B cell (primary cell): ENCODE measurements at places on chromosomes 5 and 9. TPM values are rescaled to one million over a fixed set of nuclear protein-coding genes. Genes with fewer than 3 reads are reported as not detected.

FAM151B gene
- 1.1 TPM in 1 of 2 replicates, not detected in the other for total RNA-seq

C9orf50 gene
- total RNA-seq = not detected in 2 replicates

PRDM9 gene
- not detected in 2 replicates for total RNA-seq

CNTFR gene
- not detected in 2 replicates for total RNA-seq

GFM2 gene
- 22.6 and 28.5 TPM in 2 replicates for total RNA-seq

ANKRD33B gene
- total RNA-seq = 23.4 and 24.8 TPM in 2 replicates

NR5A1 gene
- total RNA-seq = not detected in 2 replicates

TRPM6 gene
- not detected in 2 replicates for total RNA-seq

GNA14 gene
- total RNA-seq = not detected in 2 replicates

KIF2A gene
- 51.7 and 59.0 TPM in 2 replicates for total RNA-seq

OTULINL gene
- total RNA-seq = 0.80 and 0.81 TPM in 2 replicates

IL17B gene
- not detected in 2 replicates for total RNA-seq

SLCO4C1 gene
- 0.17 and 0.42 TPM in 2 replicates for total RNA-seq

DNA sequence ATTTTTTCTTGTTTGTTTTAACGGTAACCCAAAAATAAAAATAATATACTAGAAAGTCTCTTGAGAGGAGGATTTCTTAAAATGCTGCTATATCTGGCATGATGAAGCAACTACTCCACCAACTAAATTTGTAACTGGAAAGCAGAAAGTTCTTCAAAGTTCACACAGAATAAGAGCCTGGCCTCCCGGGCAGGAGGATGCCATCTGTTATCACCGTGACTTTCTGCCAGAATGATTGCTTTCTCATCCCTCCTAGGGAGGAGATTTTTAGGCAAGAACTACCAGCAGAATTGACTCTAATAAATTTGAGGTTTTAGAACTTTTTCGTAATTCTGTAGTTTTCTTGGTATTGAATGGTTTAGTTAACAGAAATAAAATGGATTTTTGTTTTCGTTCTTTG, 464.6 kb upstream of the ACTBL2 start:
- DNase-seq = no peak

DNA sequence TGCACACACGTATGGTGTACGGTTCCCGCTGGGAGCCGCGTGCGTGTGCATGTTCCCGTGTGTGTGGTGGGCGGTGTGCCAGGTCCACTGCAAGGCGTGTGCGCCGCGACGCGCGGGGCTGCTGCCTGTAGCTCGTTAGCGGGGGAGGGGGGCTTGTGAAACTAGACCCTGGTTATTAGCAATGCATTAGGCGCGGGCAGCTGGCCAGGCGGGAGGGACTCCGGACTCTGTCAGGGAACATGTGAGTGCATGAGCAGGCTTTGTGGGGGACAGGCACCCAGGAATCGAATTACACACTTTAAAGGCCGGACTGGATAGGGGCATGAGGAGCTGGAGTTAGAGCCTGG, 32.2 kb upstream of the ENHO start:
- DNase-seq = no peak

- DNase-seq = no peak
Measured at GRCh38 chr9:94785215-94786169, 59.0 kb downstream of the AOPEP start.

GRCh38 chr9:125346080-125346732, 84.6 kb downstream of the GAPVD1 start:
- DNase-seq = no peak

- DNase-seq = no peak
Measured at GRCh38 chr5:173062141-173062540, 6.0 kb downstream of the CREBRF start.

GRCh38 chr5:63774939-63775338, 187.3 kb downstream of the HTR1A start:
- DNase-seq = no peak

DNA sequence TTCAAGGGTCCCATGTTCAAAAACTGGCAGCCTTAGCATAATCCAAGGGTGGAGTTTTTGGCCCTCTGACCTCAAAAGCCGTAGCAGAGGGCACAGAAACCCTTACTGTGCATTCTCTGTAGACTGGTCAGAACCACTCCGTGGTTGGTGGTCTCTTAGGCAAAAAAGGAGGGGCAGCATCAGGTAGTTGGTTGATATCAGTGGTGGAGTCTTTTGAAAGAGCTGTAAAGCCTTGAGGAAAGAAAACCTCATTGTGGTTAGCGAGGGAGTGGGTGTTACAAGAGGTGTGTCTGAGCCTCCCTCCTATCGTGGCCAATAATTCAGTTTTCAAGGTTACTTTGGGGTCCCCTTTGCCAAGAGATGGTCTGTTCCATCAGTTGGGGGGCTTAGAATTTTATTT, 40.9 kb downstream of the ARHGEF28 start:
- no peak for DNase-seq

- no peak for DNase-seq
Measured at GRCh38 chr5:11426442-11426841, 477.8 kb downstream of the CTNND2 start.

DNA sequence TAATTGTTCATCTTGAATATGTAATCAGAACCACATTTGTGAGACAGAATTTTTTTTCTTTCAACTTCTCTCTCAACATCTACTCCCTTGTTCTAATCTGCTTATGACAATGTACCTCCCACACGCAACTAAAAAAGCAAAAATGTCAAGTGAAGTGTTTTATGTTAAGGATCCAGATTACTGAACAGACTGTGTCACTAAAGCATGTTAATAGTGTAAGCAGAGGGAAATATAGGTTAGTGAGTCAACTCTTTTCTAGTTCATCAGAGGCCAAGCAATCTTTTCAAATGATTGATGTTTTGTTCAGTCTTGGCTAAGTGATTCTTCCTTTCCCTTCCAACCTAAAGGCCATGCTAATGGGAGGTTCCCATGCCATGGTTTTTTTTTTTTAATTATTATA, 34.7 kb upstream of the IDNK start:
- DNase-seq = no peak

DNA sequence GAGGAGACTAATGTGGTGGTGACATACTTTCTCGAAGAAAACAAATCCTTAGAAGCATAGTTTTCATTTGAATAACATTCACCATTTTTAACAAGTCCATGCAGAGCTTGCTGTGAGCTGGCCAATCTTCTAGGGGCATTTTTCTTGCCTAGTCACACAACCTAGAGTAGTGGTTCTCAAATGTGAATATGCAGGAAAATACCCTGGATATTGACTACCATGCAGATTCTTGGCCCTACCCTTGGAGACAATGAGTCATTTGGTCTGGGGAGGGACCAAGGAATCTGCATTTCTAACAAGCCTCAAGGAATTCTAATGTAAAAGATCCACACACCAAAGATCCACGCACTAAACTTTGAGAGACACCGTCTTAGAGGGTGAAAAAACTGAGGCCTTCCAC, 23.5 kb downstream of the GDNF start:
- no peak for DNase-seq

DNA sequence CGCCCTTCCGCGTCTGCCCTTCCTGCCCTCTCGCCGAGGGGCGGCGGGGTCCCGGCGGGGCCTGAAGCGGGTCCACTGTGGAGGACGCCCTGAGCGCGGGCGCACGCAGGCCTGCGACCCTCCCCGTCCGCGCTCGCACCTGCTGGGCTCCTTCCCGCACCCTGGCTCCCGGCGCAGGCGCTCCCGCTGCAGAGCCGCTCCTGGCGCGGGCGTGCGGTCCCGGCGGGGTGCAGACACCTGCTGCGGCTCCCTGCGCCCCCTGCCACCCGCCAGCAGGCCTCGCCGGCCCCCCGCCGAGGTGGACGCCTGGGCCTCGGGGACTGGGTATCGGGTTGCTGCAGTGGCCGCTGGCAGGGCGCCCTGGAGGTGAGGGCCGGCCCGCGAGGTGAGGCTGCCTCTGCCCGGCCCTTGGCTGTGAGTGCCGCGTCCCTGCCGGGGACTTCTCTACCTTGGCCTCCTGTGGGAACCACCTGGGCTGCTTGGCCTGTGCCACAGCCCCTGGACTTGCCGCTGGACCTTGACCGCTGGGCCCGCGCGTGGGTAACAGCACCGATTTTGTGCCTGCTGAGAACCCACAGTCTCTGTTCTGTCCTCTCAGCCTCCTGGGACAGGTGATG, 627 bp downstream of the ARRDC1 start:
- DNase-seq = no peak

- no peak for DNase-seq
Measured at GRCh38 chr5:135391869-135392255, 7.2 kb downstream of the MACROH2A1 start.

GRCh38 chr9:85647571-85647970, 94.2 kb downstream of the AGTPBP1 start:
- DNase-seq = peak; percentile 52

- no peak for DNase-seq
Measured at GRCh38 chr5:81835814-81836367, 85.0 kb upstream of the SSBP2 start.

- DNase-seq = no peak
Measured at GRCh38 chr9:69279084-69279731, 45.8 kb upstream of the ENTREP1 start.

DNA sequence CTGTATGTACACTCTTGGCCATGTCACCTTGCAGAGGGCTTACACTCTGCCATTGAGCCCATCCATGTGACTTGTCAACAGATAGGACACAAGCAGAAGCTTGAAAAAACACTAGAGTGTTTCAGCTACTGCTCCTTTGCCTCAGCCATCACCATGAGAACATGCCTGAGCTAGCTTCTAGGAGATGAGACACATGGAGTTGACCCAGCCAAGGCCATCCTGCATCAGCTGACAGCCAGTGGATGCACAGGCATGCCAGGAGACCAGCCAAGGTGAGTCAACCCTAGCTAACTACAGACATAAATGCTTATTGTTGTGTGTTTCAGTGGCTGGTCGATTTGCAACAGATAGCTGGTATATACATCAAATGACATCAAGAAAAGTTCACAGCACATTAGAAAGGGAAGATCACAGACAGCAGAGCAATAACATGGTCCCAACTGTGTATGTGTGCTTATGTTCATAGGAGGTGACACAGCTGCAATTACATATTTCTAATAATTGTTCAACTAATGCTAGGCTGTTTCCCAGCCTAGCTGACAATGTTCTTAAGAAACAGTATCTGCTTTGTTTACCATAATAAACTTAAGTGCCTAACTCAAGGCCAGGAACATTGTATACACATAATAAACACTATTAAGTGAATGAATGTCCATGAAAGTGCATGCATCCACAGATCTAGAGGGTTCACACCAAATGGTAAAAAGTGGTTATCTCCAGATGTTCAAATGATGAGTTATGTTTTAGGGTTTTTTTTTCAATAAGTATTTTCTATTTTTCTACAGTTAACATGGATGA, 105.7 kb downstream of the SPOCK1 start:
- no peak for DNase-seq

GRCh38 chr5:23411994-23412393, 95.4 kb upstream of the PRDM9 start:
- no peak for DNase-seq

DNA sequence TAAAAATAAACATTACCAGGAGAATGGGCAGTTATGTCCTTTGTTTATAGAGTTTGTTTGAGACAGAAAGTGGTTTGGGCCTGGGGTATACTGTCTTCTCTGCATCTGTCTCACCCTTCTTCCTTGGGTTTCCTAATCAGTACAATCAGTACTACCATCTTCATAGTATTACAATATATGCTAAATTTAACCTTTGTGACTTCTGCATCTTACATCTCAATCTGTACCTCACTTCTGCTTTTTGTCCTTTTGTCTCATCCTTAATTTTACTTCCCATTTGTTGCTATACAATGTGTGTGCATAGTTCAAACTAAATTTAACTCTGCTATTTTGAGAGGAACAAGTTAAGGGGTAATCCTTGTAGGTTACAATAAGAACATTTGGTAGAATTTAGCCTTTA, 19.6 kb downstream of the FBXO38 start:
- peak; percentile 50 for DNase-seq

GRCh38 chr9:135991771-135992170, 30.6 kb upstream of the UBAC1 start:
- no peak for DNase-seq

GRCh38 chr5:156431956-156432829, 105.2 kb downstream of the SGCD start:
- DNase-seq = no peak

DNA sequence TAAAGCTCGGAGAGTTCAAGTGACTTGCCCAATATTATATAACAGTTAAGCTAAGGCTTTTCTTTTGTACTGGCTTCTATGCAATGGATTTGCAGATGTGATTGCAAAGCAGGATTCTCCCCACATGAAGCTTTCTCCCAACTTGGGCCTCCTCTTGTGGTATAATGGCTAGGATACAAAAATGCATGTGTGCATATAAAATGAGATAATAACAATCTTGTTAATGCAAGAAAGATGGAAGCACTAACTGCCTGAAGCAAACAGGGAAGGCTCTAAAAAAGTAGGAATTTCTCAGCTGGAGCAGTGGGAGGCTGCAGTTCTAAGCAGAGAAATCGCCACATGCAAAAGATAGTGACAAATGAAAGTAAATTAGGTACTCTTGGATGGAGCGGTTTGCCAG, 444.2 kb upstream of the RIOK2 start:
- no peak for DNase-seq

DNA sequence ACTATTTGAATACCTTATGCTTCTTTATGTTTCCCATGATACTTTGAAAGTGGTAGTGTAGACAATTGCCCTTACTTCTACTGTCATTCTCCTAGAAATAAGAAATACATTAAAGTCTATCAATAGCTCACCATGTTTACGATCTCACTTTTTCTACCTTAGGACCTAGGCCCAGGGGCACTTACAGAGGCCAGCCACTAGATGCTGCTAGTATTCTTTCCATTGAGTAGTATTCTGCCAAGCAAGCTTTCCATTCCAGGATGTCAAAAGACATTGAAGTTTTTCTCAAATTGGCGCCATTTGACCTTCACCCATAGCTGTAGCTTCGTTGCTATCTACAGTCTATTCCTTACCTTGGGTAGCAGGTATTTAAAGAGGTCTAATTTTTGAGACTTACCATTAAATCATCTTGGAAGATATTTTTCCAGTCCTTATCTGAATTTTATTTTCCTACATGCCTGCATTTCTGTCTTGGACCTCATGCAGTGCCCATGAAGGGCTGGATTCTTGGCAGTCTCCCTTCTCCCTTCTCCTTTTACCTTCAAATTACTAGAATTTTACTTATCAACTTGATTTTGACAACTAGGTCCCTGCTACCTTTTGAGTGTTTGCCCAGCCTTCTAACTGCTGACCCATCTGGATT, 246.0 kb upstream of the NUDT12 start:
- DNase-seq = no peak

DNA sequence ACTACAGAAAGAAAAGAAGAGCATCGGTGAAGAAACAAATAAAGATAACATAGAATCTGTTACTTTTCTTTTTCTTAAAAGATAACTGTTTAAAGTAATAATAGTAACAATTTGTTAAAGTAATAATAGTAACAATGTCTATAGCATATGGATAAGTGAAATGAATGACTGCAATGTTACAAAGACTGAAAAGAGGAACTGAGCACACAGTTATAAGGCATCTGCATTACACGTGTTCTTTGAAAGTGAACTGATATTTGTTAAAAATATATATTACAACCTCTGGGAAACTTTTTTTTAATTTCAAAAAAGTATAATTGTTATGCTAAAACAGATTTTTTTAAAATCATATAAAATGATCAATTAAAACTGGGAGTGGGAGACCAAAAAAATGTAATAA, 88.4 kb upstream of the FST start:
- no peak for DNase-seq

DNA sequence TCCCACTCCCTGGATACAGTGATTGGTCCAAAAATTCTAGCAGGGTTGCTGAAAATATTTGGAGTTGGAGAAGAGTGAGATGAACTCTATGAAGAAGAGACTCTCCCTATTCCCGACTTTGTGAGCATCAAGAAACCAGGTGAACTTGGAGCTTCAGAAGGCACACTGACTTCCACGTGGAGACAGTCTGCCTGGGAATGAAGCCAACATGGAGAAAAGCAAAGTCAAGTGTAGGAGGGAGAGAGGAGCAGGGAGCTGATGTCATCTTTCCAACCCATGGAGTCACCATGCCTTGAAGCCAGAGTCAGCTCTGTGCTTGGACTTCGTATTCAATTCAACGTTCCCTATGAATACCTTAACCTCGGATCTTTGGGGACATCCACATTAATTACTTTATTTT, 125.1 kb downstream of the NPR3 start:
- no peak for DNase-seq
